ENCODE measurements at places on chromosomes 2 and 18.

DNA sequence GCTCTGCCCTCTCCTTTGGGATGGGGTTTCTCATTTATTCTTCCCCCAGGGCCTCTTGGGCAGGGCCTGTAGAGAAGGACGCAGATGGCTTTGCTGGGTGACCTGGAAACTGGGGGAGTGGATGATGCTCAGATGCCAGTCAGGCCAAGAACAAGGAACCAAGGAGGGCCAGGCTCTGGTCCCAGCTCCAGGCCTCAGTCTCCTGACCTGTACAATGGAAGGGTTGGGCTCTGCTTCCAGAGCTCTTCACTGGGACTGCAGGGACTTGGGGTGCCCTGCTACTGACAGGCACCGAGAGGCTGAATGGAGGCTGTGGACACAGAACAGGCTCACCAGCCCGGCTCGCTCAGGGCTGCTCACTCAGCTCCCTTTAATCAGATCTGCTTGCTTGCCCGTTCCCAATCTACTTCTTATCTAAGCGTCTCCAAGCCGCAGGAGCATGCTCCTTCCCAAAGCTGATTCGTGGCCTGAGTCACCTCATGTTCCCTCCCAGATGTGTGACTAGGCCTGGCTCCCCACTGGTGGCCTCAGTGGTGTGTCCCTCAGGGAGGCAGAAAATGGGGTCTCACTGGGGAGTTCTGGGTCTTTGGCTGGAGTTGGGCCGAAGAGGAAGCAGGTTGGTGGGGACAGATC, 82.6 kb upstream of the ODC1 start:
- no peak for DNase-seq

DNA sequence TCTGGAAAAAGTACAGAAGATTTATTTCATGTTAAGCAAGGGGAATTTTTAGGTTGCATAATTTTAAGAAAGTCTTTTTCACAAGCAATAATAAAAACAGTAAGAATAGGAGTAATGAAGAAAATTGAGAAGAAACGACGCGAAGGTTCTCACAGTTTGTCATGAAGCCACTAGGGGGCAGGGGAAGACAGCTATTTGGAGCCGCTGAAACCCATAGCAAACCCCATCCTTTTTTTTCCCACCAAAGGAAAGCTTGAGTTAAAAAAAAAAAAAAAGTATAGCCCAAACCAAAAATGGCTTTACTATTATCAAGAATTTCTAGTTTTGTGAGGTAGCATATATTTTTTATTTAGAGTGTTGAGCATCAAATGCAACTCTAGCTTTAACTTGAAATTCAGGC, 300.9 kb downstream of the PHLPP1 start:
- no peak for DNase-seq

- no peak for DNase-seq
These were observed 31.6 kb downstream of the KCNG2 start for GRCh38 chr18:79829136-79829854.

- no peak for DNase-seq
These were observed 377.6 kb upstream of the NETO1 start for GRCh38 chr18:73245345-73245744.

DNA sequence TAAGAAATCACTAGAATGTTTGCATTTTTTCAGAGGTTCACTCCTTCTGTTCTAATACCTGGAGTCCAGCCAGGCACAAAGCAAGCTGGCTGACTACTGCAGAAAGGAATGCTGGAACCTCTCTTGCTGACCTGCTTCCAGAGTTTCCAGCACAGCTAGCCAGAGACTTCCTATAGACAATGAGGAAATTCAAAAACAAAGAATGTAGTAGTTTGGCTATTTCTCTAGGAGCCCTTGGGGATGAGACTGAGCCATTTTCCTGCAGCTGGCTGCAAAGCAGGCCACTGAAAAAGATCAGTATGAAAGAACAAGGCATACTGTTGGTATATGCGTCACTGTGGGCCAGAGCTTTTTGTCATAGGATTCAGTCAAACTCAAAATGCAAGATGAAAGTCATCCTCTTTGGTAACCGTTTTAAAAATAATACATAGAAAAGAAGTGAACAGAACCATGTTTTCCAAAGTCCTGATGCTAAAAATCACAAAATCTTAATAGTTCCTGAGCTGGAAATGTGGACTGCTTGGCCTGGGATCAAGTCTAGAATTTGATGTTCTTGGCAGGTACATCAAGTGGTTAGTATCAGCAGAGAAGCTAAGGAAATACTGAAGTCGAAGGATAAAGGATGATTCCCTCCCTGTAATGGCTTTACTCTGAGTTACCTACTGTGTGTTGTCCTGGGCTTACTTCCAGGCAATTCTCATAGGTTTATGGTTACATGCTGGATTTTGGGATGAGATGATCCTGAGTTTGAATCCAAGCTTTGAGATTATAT, 9.0 kb upstream of the DSEL start:
- DNase-seq, result no peak

DNA sequence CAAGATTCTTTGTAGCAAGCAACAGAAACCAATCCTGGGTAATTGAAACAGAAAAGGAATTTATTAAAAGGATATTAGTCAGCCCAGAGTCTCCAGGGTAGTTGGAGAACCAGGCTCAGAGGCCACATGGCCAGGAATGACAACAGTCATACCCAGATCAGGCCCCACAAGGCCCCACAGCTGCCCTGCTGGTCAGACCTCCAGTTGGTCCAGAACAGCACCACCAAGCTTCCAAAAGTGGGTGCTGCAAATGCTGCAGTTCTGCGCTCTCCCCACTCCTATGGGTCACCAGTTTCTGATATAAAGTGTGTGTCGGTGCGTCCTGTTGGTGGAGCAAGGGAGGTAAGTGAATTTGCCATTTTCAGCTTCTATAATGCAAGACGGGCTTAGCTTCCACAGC, 29.9 kb downstream of the KLHL29 start:
- no peak for DNase-seq

GRCh38 chr2:178860551-178860950, 53.3 kb upstream of the TTN start:
- no peak for DNase-seq

- DNase-seq, result no peak
These were observed 393.7 kb upstream of the FANCL start for GRCh38 chr2:58634653-58635370.

- no peak for DNase-seq
These were observed 99.5 kb downstream of the MRO start for GRCh38 chr18:50720325-50720674.

DNA sequence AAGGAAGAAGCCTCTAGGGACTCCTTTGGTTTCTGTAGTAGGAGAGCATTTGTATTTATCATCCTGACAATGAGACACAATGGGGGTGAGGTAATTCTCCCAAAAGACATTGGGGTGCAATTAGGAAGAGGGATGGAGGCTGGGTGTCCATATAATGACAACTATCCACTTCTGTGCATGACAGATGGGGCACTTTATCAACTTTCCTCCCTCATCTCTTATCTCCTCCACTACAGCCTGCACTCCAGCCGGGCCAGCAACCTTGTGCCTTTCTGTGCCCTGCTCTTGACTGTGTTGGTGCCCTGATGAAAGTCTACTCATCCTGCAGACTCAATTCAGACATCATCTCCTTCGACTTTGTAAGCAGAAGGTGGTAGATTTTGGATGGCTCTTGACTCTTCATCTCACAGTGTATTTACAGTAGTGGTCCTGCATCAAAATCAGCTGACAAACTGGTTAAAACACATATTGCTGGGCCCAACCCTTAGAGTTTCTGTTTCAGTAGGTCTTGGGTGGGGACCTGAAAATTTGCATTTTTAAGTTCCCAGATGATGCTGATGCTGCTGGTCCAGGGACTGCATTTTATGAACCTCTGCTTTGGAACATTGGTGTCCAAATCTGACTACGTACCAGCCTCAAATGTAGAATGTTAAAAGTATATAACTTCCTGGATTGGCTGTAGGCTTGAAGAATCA, 40.8 kb upstream of the CFAP36 start:
- DNase-seq, result no peak

DNA sequence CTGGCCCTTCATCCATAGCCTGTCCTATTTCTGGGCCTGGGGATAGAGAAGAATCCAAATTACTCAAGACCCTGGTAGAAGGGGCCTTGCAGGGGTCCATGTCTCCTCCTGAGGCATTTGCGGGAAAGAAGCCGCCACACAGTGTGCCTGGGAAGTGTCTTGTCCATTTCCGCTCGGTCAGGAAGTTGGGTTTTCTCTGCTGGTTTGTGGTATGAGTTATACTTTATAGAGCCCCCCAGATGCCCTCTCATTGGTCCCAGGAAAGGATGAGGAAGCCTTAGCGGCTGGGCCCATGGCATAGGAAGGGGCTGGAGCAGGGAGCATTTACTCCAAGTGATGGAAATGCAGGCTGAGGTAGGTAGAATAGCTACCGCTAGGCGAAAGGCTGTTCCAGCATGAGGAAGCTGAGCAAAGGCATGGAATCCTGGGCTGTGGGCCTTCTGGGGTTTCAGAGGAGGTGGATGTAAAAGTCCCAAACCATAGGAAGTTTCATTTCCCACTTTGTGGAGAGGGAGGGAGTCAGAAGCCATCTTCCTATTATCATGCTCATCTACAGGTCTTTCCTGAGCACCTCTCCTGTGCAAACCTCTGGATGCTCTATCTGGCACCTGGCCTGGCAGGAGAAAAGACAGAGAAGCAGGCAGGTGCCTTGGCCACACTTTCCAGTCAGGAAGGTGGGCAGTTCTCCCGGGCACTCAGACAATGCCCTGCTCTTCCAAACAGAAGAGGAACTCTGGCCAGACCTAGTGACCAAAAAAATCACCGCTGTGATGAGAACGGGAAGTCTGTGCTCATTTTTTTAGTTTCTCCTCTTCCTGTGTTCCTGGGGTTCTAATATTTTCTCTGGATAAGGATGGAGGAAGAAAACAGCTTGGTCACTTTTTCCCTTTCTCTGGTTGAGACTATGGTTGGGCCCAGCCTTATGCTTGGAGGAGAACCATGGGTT, 2.6 kb upstream of the CD207 start:
- DNase-seq, result no peak
